Right cardiac atrium (tissue), 5 donors: ENCODE measurements at places on chromosomes 4 and X. TPM values are rescaled to one million over a fixed set of nuclear protein-coding genes. Genes with fewer than 3 reads are reported as not detected.

The SERPINA7 gene
- not detected for polyA plus RNA-seq

The FRAS1 gene
- 1.1 TPM for polyA plus RNA-seq

The TNMD gene
- polyA plus RNA-seq, result 0.61 TPM

The DCLK2 gene
- 7.3 TPM for polyA plus RNA-seq

The RNF212 gene
- 1.6 TPM for polyA plus RNA-seq

The STEEP1 gene
- 14.3 TPM for polyA plus RNA-seq

The INTS6L gene
- 6.8 TPM for polyA plus RNA-seq

The MUC7 gene
- polyA plus RNA-seq, result not detected

The JCHAIN gene
- polyA plus RNA-seq, result 0.36 TPM

The GRIA3 gene
- polyA plus RNA-seq, result 1.6 TPM

The GLRB gene
- polyA plus RNA-seq, result 8.4 TPM

The ERVMER34-1 gene
- 2.3 TPM for polyA plus RNA-seq

The OTUD6A gene
- not detected for polyA plus RNA-seq

The BRS3 gene
- polyA plus RNA-seq, result not detected

The FAM9B gene
- not detected for polyA plus RNA-seq

The ZDHHC15 gene
- 2.0 TPM for polyA plus RNA-seq

The PABPC1L2A gene
- polyA plus RNA-seq, result not detected

The HTR2C gene
- not detected for polyA plus RNA-seq

The MGAT4D gene
- not detected for polyA plus RNA-seq

The PRPS1 gene
- 13.9 TPM for polyA plus RNA-seq

The CFI gene
- polyA plus RNA-seq, result 15.0 TPM

The UGT2B11 gene
- not detected for polyA plus RNA-seq

The GYG2 gene
- 1.1 TPM for polyA plus RNA-seq

The CXCR3 gene
- 0.07 TPM for polyA plus RNA-seq

The EREG gene
- polyA plus RNA-seq, result 0.29 TPM

The HMGB3 gene
- polyA plus RNA-seq, result 3.9 TPM

The ETDB gene
- polyA plus RNA-seq, result not detected

The ZNF827 gene
- 4.8 TPM for polyA plus RNA-seq

The FREM3 gene
- polyA plus RNA-seq, result 0.02 TPM

The TMSB15A gene
- 2.0 TPM for polyA plus RNA-seq

The SSX4B gene
- not detected for polyA plus RNA-seq

The KCND1 gene
- 0.97 TPM for polyA plus RNA-seq

The NUP54 gene
- 11.7 TPM for polyA plus RNA-seq

The UGT2A1 gene
- polyA plus RNA-seq, result not detected

The DOCK11 gene
- 3.5 TPM for polyA plus RNA-seq

The SYN1 gene
- 21.9 TPM for polyA plus RNA-seq

The CSN1S1 gene
- polyA plus RNA-seq, result not detected

The STATH gene
- not detected for polyA plus RNA-seq

The CD38 gene
- 3.5 TPM for polyA plus RNA-seq

The RIBC1 gene
- polyA plus RNA-seq, result 1.1 TPM

The RAB9B gene
- polyA plus RNA-seq, result 11.5 TPM

The HERC6 gene
- 5.1 TPM for polyA plus RNA-seq

The KDM5C gene
- polyA plus RNA-seq, result 23.4 TPM

The EVC2 gene
- polyA plus RNA-seq, result 2.0 TPM

The FAM3A gene
- 68.6 TPM for polyA plus RNA-seq

The REPS2 gene
- 3.4 TPM for polyA plus RNA-seq

The NBDY gene
- polyA plus RNA-seq, result 19.3 TPM

The RHOXF1 gene
- 0.16 TPM for polyA plus RNA-seq

The CHRNA9 gene
- polyA plus RNA-seq, result not detected

The RNF175 gene
- 9.1 TPM for polyA plus RNA-seq

The USP17L21 gene
- polyA plus RNA-seq, result not detected

The ZNF518B gene
- 7.5 TPM for polyA plus RNA-seq

The DIAPH2 gene
- polyA plus RNA-seq, result 3.6 TPM

The ARX gene
- polyA plus RNA-seq, result not detected
